BJ (cell line): ENCODE measurements at places on chromosomes 2 and 18.

- no peak for DNase-seq
Observed at GRCh38 chr2:73908689-73909652, 16.2 kb downstream of the ACTG2 start.

DNA sequence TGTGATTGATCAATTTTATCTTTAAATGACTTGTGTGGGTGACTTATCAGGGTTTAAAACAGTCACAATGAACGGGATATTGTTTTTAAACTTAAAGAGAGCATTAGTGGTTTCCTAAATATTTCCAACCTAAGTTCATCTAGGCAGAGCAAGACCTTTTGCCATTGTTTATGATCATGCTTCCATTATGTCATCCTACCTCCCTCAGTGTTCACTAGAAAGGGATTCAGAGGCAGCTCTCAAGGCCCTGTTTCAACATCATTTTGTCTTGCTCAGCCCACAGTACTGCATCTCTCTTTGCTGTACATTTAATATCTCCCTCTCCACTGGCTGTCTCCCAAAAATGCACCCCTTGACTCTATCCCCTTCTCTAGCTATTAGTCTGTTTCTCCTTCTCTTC is 21.5 kb upstream of the PELI1 start:
- no peak for DNase-seq

- DNase-seq = no peak
Observed at GRCh38 chr2:179579800-179580199, 281.6 kb downstream of the ZNF385B start.

DNA sequence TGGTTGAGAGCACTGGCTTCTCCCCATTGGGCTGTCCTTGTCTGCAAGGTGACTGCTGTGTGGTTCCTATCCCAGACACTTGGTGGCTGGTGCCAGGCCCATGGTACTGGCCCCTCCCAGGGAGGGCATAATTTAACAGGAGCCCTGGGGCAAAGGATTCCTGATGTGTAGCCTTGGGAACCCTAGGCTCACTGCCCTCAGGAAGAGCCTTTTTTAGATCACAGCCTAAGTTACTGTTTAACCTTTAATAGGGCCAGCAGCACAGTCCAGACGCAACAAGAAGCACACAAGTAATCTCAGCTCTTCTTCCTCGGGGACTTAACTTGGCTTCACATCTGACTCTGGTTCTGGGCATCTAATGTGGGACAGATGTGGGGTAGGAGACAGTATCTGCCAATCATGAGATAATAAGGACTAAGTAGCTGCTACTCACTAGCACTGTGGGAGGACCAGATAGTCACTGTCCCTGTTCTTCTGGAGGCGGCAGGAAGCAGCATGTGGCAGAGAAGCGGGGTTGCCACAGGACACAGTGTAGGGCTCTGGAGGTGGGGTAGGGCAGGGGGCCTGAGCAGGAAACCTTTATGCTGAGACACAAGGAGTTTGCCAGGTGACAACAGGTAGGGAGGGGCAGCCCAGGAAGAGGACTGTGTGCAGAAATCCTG is 136.3 kb downstream of the TMEM17 start:
- no peak for DNase-seq

GRCh38 chr2:118738524-118739308 is 108.7 kb downstream of the EN1 start:
- DNase-seq = peak; percentile 81

GRCh38 chr18:56431551-56431950 is 206.8 kb downstream of the TXNL1 start:
- DNase-seq = no peak

- DNase-seq = no peak
Observed at GRCh38 chr2:26674002-26674751, 18.3 kb upstream of the KCNK3 start.

DNA sequence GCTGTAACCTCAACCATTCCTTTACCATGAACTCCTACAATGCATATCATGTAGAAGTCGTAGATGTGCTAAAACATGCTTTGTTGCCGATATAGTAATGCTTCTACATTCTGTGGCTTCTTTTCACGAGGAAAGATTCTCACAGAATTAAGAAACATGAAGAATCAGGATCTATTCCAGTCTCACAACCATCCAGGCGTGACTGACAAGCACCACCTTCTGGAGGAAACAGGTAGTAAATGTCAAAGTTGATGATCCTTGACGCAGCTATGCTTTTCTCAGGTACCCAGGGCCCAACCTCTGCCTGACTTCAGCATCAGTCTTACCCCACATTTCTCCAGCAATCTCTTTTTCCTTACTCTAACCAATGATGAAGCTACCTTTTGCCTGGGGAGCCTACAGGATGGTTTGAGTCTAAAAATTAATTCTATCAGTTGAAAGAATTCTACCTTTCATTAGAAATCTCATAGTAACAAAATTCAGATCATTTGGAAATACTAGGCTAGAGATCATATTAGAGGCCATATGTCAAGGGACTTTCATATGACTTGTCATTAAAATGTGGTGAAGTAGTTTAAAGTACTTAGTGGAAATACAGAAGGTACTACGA is 123.3 kb upstream of the RND3 start:
- no peak for DNase-seq

DNA sequence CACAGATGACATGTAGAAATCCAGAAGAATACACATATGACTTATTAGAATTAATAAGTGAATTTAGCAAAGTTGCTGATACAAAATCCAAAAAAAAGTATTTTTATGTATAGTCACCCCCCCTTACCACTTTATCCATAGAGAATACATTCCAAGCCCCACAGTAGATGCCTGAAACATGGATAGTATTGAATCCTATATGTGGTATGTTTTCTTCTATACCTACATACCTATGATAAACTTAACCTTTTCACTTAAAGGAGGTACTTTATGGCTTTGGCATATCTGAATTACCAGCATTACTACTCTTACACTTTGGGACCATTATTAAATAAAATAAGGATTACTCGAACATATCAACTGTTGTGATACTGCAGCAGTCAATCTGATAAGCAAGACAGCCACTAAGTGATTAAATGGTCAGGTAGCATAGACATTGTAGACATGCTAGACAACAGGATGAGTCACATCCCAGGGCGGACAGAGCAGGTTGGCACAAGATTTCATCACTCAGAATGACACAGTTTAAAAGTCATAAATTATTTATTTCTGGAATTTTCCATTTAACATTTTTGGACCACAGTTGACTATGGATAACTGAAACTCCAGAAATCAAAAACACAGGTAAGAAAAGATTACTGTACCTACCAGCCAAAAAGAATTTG is 208.2 kb upstream of the CHAC2 start:
- no peak for DNase-seq

DNA sequence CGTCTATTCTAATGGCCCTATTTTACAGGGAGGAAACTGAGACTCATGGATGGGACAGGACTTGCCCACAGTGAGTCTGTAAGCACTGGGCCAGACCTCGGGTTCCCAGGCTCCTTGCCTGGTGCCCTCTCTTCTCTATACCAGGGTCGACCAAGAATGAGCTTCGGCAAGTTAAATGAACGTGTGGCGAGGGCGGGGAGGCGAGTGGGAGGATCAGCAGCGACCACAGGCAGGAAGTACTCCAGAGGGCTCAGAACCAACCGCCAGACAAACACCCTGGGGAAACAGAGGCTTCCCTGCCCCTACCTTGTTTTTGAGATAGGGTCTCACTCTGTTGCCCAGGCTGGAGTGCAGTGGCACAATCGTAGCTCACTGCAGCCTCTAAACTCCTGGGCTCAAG is 177.7 kb upstream of the SMAD2 start:
- DNase-seq = no peak

DNA sequence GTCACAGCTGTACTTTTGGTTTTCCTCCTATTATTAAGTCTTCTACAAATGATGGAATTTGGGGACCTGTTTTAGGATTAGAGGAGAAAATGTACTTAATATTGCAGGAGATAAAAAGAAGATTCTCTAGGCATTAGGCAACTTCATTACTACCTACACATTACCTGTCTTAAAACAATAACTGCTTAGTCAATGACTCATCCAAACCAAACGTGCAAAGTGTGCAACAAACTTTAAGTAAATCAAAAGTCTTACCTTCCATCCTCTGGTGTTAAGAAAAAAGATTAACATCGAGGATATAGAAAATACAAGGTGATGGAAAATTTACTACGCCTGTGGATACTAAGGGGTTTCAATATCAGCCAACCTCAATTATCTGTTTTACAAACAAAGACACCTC is 285.3 kb upstream of the KYNU start:
- DNase-seq = no peak

- DNase-seq = no peak
Observed at GRCh38 chr2:85990084-85990483, 101.3 kb upstream of the ST3GAL5 start.

- DNase-seq = no peak
Observed at GRCh38 chr18:12686100-12686499, 16.4 kb downstream of the CEP76 start.

GRCh38 chr18:2326999-2327398 is 244.3 kb downstream of the METTL4 start:
- no peak for DNase-seq

GRCh38 chr2:19456705-19457309 is 98.4 kb upstream of the OSR1 start:
- DNase-seq = no peak

DNA sequence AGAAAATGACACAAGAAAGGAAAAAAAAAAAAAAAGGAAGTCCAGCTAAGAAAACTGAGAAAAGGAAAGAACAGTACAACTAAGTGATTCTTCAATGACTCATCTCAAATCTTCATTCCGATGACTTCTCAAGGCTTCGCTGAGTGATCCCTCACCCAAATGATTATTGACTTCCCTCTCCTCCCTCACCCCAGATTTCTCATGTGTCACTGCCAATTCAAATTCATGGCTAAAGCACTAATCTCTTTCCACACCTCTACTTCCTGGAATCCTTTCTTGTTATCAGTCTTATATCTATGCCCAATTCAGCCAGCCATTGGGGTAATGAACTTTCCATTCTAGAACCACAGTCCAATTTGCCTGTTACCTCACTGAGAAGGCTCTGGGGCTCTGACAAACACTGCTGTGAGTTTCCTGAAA is 7.2 kb upstream of the ABCB11 start:
- no peak for DNase-seq

GRCh38 chr2:222943820-222944219 is 83.0 kb downstream of the ACSL3 start:
- DNase-seq = no peak

DNA sequence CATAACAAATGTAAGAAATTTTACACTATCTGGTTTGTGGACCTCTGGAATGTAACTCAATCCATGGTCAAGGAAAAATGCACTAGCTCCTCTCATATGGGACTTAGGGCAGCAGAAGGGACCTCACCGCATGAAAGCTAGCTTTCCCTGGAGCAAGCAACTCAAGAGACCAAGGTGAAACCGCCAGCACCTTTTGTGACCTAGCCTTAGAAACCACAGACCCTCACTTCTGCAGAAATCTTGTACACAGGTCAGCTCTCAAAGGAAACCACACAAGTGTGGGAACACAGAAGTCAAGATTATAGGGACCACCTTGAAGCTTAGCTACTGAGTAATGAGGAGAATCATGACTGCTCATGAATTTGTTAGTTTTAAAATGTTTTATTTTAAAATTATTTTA is 222.5 kb downstream of the DLGAP1 start:
- no peak for DNase-seq

GRCh38 chr2:170454471-170455372 is 260.4 kb upstream of the SP5 start:
- DNase-seq = no peak

DNA sequence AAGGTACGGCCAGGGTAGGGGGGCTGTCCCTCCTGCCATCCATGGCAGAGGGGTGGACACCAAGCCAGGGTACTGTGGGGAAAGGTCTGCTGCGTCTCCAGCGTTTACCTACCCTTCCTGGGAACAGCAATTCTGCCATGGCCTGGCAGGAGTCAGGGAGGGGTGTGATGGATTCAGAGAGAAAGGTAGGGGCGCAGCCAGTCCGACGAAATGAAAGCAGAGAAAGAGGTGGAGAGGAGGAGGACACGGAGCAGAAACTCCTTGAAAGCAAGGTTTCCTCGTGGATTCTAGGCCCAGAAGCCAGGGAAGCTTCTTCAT is 182.9 kb downstream of the ZFP36L2 start:
- no peak for DNase-seq

DNA sequence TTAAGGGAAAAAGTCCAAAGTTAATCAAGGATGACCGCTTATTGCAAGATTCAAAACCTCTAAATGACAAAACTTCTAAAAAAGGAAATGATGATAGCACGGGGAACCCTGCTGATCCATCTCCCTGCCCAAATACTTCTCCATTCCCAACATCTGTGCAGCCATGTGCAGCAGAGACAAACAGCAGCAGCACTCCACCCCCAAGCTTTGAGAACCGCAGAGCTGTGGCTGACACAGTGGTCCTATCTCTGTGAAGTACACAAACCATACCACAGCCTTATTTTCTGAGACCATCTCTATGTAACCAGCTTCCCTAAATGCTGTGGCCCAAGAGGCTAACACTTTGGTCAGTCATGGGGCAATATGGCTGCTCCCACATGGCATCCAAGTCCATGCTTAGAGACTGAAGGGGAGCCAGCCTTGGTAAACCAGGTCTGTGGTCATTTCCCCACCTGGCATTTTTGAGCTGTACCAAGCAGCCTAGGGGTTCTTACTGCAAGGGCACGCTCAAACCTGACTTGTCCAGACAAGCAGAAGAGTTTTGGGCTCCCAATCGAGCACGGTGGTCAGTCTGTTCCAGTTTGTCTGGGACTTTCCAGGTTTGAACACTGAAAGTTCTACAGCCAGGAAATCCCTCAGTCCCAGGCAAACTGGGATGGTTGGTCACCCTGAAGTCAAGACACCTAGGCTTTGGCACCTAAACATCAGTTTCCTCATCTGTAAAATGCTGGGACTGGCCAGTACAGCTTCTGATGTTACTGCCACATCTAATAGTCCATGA is 17.1 kb upstream of the NFE2L2 start:
- DNase-seq = no peak

- no peak for DNase-seq
Observed at GRCh38 chr2:74959106-74959751, 786 bp downstream of the POLE4 start.

DNA sequence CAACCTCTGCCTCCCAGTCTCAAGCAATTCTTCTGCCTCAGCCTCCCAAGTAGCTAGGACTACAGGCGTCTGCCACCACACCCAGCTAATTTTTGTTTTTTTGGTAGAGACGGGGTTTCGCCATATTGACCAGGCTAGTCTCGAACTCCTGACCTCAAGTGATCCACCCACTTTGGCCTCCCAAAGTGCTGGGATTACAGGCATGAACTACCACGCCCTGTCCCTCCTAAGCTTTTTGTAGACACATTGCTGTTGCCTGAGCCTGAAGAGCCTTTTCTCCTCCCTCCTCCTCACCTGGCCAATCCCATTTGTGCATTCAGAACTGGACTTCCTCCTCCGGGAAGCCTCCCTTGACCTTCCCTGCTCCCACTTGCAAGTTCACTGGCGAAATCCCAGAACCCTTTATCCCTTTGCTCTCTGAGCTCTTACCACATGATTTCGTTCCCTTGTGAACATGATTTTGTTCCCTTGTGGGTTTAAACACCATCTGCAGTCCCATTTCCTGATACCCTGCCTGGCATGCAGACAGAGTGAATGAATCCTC is 2.6 kb downstream of the C2orf72 start:
- DNase-seq = no peak

DNA sequence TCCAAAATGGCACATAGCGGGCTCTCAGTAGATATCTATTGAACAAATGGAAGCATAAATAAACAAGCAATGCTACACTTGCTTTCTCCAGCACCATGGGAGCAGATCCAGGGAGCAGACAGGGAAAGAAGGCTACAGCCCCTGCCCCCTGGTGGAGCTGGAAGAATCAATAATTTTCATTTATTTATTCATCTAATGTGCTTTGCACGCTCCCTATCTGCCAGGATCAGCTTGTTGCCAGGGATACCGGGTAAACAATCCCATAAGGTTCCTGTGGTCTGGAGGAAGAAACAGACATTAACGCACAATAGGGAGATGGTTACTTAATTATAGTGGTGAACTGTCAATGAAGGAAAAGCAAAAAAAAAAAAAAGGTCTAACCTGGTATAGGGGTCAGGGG is 40.1 kb upstream of the CLASP1 start:
- DNase-seq = no peak
